A172 (cell line): ENCODE measurements at places on chromosomes 1 and 21.

DNA sequence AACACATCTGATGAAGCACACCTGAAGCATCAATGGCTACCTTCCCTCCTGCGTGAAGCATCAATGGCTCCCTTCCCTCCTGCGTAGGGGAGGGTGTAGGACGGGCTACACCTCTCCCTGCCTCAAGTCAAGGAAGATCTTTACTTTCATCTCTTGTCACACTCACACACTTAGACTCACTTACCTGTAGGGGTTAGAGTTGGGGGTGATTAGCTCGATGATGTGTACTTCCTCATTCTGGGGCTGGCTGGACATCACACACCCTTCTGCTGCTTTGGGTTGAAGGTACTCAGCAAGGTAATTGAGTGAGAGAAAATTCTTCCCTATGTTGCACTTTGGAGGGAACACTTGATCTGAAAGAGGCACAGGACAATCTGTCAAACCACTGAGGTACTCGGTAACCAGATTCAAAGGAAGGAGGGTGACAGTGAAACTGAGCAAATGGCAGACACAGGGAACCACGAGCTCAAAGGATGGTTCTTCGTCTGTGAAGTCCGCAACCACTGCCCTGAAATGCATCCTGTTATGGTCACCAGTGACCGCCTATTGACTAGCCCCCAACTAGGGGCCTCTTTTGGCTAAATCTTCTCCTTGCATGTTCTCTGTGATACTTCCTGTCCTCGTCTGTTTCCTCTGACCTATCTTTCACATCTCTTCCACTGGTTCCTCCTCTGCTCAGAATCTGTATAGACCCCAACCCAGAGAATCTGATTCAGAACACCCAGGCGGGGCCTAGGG, 156.2 kb downstream of the TGFBR3 start:
- no peak for DNase-seq

GRCh38 chr1:23126801-23127200, 41.9 kb downstream of the LUZP1 start:
- DNase-seq: no peak

DNA sequence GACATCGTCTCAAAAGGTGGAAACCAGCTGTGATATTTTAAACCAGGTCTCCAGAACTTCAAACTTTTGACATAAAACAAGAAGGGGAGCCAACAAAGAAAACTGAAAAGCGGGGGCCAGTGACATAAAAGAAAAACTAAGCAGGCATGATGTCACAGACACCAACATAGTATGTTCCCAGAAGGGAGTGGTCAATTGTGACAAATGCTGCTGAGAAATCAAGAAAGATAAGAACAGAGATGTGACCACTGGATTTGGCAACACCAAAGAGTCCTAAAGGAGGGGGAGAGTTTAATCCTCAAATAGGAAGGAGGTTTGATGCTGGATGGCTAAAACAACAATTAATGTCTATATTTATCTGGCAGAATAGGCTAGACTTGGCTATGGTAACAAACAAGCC, 2.3 kb upstream of the RNF19B start:
- no peak for DNase-seq

- DNase-seq: no peak
These were observed 12.6 kb upstream of the LAPTM5 start for GRCh38 chr1:30770150-30770549.

DNA sequence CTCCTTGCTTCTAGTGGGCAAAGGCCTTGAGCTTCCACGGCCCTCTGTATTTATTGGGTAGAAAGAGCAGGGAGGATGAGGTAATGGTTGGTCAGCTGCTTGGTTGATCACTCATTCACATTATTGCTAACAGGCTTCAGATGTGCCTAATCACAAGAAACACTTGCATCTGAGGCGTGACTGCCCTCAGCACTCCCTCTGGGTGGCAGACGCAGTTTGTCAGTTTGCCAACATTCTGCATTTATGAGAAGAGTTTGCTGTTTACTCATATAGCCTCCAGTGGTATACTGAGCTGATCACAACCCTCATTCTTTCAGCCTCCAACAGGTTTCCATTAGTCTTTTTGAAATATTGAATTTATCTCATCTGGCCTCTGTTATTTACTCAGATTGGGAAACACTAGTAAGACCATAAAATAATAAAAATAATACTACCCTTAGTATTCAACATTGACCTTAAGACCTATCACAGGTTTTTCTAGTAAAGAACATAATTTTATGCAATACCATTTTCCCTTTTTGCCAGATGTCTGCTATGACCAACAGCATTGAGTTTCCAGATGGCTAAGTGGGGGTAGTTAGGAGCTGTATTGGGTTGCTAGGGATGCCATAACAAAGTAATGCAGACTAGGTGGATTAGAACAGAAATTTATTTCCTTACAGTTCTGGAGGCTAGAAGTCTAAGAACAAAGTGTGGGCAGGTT, 53.3 kb downstream of the PTGFR start:
- no peak for DNase-seq

GRCh38 chr1:242128951-242129502, 130.1 kb upstream of the MAP1LC3C start:
- DNase-seq: peak; percentile 75

DNA sequence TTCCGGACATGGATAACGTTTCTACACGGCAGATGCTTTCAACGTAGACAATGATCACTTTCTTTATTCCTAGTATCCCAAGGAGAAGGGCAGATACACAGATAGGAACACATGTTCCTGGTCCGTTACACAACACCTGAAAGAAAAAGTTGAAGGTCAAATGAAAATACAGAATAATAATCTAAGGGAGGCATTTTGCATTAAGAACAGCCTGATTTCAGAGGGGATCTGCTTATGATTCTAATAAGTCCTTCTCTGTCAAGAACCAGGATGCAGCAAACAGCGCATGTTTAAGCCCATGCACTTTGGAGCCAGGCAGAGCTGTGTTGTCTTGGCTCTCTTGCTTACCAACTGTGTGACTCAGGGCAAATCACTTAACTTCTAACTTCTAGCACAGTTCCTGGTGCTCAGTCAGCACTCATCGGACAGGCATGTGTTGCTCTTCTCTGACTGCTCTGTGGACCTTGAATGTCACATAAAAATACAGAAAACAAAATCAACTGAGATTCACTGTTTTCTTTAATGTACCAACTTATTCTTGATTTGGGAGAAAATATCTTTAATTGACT, 56.3 kb upstream of the CNN3 start:
- no peak for DNase-seq
